ENCODE measurements at places on chromosomes 6 and 20. TPM values are rescaled to one million over a fixed set of nuclear protein-coding genes. Genes with fewer than 3 reads are reported as not detected.

The KCNG1 gene
- 9.9 TPM for total RNA-seq

The MAK gene
- not detected for total RNA-seq

The SIRPB1 gene
- 3.5 TPM for total RNA-seq

The GSTA3 gene
- total RNA-seq = not detected

The KCNQ5 gene
- total RNA-seq = 0.96 TPM

The PRR18 gene
- total RNA-seq = 0.04 TPM

The NHLRC1 gene
- 0.96 TPM for total RNA-seq

- ATAC-seq = peak; percentile 18
Measured at GRCh38 chr20:52179331-52180179, 12.0 kb downstream of the ZFP64 start.

DNA sequence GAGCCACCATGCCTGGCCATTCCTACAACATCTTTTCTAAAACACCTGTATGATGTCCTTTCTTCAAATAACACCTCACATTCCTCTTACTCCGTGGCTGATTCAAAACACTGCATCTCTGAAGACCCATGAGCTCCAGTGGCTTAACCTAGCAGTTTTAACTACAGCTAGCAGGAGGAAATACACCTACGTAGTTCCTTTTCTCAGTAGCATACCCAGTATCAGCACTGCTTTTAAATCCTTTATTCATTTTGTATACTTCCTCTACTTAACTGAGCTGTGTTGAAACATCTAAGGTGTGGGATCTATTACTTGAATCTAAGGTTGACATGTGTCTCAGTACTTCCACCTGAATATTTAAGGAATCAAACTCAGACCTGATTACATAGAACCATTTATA, 113.6 kb upstream of the CCDC28A start:
- ATAC-seq = peak; percentile 51

DNA sequence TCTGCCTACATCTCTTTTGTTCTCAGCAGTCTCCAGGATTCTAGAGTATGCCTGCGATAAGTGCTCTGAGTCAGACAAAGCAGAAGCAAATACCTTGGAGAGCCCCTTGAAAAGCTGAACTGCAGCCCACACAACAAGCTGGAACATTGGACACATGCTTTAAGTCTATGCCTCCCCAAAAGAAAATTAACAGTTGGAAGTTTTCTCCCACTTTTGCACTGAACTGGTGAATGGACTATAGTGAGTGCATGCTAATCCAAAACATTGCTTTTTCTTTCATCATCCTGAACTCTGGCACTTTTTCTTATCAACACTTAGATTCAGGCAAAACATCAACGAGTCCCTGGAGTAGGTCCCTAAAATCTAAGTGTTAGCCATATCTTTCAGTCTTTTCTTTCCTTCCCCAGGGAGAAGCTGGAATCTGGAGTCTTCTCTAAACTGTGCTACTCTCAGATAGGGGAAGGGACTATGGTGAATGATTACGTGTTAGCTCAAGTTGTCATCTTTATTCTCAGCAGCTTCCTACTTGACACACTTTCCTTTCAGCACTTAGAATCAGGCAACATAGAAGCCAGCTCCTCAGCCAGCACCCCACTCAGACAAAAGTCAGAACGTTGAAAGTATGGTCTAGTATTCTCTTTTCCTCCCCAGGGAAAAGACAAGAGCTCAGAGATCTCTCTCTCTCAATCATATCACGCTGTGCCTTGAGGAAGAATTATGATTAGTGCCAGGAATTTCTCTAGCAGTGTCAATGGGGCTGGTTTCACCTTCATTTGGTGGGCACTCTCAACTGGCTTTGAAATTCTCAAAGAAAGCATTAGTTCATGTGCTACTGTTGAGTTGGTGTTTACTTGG, 811.0 kb upstream of the GJE1 start:
- no peak for ATAC-seq

GRCh38 chr20:53497246-53497645, 96.4 kb downstream of the ZNF217 start:
- ATAC-seq = no peak

GRCh38 chr6:166955121-166955864, 1.1 kb downstream of the RNASET2 start:
- ATAC-seq = peak; percentile 0

- no peak for ATAC-seq
Measured at GRCh38 chr6:168972128-168972527, 281.5 kb downstream of the THBS2 start.

DNA sequence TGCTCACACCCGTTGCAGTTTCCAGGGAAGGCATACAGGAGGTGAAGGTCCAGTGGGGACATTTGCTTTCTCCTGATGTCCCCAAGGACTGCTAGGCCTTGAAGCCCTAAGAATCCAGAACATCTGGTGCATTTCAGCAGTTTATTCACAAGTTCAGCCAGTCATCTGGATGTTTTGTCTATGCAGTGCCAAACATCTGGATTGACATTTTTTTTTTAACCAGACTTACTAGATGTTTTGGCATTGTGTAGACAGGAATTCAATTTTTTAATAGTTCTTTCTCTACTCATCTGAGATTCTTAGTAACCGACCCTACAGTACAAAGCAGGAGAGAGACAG, 256.2 kb downstream of the CLIC5 start:
- ATAC-seq = no peak

DNA sequence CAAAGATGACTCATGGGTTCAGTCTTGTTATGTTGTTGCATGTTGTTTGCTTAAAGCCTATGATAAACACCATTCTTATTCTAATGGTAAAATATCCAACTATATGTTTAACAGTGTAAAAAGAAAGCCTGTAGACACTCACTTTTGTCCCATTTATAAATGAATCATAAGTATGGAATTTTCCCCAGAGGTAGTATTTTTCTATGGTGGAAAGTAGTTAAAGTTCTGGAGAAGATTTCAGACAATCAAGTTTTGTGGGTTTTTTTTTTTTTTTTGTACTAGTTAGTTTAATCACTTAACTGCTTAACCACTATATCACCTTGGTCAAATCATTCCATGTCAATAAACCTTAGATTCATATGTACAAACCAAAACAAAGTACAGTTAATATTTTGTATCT, 35.8 kb downstream of the PTCHD4 start:
- ATAC-seq = no peak

Data from esophagus mucosa (tissue), 1 donor.